ENCODE measurements at places on chromosomes 16 and 17.

DNA sequence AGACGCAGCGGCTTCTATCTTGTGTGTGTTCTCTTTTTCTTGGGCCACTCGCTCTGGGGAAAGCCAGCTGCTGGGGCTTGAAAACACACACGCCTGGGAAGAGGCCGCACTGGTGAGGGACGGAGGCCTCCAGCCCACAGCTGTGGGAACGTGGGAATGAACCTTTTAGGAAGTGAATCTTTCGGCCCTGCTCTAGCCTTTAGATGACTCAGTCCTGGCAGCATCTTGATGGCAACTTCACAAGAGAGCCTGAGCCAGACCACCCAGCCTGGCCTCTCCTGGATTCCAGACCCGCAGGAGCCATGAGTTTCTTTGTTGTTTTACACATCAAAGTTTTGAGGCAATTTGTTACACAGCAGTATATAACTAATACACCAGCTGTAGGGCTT lies 2.2 kb upstream of the PDPK1 start:
- no peak for ATAC-seq

DNA sequence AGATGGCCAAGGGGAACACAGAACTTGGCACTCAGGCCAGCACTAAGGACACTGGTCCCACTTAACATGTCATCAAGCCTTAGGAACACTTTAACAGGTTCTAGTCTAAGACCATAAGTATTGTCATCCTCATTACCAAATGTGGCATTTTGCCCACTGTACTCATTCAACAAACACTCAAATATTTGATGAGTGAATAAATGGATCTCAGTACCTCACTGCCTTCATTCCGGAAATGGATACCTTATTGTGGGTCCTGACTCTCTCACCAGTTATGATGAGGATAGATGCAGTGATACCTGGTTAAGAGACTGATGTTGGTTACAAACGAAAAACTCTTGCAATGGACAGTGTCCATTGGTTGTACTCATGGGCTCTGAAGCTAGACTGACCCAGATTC lies 455.2 kb upstream of the DYNLRB2 start:
- no peak for ATAC-seq

DNA sequence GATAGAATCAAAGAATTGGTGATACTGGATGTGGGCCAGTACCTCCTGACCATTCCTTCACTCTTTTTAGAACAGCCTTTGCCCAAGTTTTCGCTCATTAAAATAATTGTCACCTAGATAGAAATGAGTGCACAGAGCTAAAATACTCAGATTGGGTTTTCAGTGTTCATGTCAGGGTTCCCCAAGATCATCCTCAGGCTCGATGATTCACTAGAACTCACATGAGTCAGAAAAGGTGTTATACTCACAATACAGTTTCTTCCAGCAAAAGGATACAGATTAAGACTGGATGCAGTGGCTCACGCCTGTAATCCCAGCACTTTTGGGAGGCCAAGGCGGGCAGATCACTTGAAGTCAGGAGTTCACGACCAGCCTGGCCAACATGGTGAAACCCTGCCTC lies 19.9 kb downstream of the ERCC4 start:
- ATAC-seq, result no peak

DNA sequence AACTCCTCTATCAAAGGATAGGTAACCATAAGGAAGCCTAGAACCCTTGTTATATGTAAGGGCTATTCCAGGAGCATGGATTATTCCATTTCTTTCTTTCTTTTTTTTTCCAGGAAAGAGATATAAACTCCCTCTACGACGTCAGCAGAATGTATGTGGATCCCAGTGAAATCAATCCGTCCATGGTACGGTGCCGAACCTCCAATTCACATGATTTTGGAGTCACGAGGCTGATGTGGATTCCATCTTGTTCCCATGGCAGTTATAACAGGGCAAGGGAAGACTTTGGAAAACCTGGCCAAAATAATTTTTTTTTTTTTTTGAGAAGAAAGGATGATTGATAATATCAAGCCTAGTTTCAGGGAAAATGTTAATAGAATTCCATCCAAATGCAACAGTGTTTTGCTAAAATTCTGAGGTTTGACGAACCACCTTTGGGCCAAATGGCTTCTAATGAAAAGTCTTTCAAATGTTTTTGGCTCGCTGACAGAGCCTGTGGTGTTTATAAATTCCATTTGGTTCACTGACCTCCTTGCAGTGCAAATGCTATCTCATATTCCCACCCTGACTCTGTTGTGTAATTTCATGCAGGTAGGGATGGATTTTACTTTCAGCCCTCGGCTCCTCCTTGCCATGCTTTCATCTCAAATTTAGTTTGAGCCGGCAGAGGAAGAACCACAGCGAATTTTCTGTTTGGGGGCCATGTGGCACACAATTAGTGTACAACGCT lies 90.0 kb downstream of the SDR42E1 start:
- ATAC-seq, result no peak

DNA sequence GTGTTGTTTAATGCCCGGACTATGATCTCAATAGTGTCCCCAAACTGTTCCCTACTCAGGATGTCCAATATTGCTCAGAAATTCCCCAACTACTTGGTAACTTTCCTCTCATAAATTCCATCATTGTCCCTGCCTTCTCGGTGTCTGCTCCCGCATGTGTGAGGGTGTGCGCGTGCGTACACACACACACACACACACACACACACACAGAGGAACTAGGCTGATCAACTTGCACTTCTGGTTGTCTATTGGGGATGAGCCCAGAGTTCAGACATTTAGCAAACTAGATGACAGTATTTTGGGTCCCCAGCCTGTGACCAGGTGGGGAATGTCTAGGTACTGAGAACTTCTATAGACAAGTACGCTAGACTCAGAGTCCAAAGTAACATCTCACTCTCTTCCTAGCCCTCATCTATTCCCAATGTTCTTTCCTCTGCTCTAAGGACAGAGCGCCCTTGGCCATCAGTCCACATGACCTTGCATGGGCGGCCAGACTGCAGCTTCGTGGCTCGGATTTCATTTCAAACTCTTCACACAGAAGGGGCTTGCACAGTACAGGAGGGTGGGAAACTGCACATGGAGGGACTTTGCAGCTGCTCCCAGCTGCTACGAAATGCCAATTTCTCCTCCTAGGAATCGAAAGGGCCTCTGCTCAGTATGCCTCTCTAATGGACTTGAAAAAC lies 5.3 kb downstream of the HS3ST3A1 start:
- ATAC-seq, result no peak

- no peak for ATAC-seq
These were observed 361.3 kb downstream of the PMP22 start for GRCh38 chr17:14903854-14904253.

DNA sequence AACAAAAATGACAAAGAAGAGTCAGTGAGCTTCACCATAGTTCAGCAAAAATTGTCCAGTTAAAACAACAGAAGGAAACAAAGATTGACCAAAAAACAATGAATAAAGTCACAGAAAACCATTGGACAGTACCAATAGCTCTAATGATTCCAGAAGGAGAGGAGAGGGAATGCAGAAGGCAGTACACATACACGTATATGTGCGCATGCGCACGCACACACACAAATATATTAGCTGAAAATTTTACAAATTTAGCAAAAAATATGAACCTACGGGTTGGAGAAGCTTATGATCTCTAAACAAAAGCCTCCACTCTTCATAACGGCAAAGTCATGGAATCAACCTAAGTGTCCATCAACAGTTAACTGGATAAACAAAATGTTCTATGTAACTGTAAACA lies 120.3 kb upstream of the MON1B start:
- ATAC-seq, result no peak

GRCh38 chr17:80848449-80849102 lies 143.1 kb upstream of the CHMP6 start:
- no peak for ATAC-seq

- ATAC-seq, result no peak
These were observed 1.6 kb downstream of the GP1BA start for GRCh38 chr17:4933646-4934045.

DNA sequence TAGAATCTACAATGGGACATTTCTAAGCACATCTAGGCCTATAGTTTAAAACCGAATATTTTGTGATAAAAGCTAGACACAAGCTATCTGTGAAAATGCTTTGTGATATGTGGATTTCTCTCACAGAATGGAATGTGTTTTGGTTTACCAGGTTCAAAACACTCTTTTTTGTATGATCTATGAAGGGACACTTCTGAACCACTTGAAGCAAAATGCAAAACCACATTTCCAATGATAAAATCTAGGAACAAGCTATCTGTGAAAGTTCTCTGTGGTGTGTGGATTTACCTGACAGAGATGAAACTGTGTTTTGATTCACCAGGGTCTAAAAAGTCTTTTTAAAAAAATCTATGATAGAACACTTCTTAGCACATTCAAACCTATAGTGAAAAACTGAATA lies 2192.4 kb downstream of the TP53TG3F start:
- ATAC-seq, result no peak

DNA sequence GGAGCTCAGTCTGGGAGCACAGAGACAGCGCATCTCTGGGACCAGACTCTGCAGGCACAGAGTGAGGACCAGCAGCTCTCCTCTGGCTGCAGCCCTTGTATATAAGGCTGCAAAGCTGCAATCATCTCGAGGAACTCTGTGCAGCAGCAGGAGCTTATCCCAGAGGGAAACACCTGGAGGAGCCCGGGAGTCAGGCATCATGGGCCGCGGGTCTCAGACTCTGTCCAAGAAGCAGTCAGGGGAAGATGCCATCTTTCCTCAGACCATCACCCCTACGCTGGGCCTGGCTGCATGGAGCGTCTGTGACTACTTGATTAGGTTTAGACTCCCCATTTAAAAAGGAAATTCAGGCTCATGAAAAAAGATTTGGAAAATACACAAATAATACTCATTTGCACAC lies 122.0 kb downstream of the IRF8 start:
- no peak for ATAC-seq

DNA sequence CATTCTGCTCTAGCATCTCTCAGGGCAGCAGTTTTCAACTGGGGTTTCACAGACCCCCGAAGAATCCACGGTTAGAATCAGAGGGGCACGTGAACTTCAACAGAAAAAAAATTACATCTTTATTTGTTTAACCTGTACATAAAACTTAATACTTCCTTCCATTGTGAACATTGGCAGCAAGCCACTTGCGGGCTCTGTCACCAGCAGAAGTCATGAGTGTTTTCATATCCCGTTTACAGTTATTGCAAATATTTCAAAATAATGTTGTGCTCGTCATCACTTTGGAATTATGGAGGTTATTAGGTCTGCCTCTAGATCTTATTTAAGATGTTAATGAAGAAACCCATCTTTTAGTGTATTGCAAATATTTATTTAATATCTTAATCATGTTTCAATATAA lies 109.8 kb downstream of the SDR42E1 start:
- ATAC-seq, result no peak

DNA sequence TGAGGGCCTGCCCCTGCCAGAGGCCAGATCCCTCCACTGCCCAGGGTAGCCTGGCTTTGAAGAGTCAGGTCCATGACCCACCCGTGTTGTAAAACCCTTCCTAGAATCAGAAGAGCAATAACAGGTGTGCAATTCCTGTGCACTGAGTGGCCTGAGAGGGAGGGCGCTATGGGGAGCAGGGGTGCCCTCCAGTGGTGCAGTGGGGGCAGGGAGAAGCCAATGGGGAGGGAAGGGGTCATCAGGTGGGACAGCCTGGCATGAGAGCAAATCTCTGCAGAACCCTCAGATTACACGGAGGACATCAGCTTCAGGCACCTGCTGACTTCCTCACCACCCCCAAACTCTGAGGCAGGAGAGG lies 72.9 kb upstream of the ZNF469 start:
- peak; percentile 43 for ATAC-seq

- no peak for ATAC-seq
These were observed 2.0 kb downstream of the ADGRG1 start for GRCh38 chr16:57630407-57630797.

GRCh38 chr17:34706029-34706428 lies 126.6 kb downstream of the TMEM132E start:
- ATAC-seq, result no peak

DNA sequence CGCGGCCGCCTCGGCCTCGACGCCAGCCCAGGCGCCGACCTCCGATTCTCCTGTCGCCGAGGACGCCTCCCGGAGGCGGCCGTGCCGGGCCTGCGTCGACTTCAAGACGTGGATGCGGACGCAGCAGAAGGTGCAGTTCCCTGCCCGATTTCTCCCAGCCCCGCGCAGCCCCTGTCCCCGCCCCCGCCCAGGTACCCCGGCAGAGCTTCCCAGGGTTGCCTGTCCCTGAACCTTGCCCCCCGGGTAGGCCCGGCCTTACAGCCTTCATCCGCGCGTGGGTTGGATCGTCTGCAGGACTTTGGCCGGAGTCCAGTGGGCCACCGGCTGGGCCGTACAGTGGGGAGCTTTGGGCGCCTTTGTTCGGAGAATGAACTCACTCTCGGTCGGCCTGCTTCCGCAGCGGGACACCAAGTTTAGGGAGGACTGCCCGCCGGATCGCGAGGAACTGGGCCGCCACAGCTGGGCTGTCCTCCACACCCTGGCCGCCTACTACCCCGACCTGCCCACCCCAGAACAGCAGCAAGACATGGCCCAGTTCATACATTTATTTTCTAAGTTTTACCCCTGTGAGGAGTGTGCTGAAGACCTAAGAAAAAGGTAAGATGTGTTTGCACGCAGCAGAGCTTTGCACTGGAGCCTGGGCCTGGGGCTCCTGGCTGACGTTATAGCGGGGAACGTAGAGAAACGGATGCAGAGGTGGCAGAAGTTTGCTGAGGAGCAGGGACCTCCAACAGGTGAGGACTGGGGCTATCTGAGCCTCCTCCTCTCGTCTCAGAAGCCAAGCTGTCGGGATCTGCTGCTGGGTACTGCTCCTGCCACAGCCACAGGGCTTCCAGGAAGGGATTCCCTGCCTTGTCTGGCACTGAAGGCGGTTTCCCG lies 593 bp downstream of the GFER start:
- peak; percentile 6 for ATAC-seq

DNA sequence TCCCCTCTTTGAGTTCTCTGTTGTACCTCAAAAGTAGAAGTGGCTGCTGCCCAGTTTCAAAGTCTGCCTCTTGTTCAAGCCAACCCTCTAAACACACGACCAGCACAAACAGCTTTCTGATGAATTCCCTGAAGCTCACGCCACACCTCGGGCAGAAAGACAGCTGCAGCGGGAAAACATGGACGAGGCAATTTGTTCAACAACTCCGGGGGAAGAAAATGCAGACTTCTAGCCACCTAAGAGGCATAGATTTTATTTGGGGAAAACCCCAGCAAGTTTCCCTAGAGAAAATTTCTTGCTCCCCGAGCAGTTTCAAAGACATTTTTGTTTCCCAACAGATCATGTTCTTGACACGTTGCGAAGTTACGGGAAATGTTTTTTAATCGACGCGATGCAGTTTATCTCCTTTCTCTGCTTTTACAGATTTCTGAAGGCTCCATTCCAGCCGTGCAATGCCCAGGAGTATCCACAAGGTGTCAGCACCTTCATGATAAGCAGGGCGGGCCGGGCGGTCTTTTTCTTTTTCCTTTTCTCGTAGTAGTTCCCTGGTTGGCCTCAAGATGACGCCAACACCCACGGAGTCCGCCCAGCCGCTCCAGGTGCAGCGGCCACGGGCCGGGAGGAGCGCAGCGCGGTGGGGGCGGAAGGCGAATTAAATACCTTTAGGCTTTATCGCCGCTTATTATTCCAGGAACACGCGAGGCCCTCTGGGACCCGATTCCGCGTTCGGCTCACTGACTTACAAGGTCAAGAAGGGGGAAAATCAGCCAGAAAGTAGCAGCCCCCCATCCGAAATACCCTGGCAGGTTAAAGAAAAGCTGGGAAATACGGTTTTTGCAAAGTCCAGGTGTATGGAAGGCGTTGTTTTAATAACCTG lies 2.9 kb upstream of the FOXC2 start:
- peak; percentile 85 for ATAC-seq
